Sigmoid colon (tissue), 7 donors: ENCODE measurements at places on chromosomes 4 and X. TPM values are rescaled to one million over a fixed set of nuclear protein-coding genes. Genes with fewer than 3 reads are reported as not detected.

- no peak for DNase-seq
Measured at GRCh38 chr4:185217408-185217975, 8.1 kb downstream of the SNX25 start.

GRCh38 chrX:75156531-75156945, 455 bp upstream of the ABCB7 start:
- no peak for DNase-seq

- DNase-seq, result no peak
Measured at GRCh38 chr4:87053802-87054767, 119.3 kb downstream of the AFF1 start.

DNA sequence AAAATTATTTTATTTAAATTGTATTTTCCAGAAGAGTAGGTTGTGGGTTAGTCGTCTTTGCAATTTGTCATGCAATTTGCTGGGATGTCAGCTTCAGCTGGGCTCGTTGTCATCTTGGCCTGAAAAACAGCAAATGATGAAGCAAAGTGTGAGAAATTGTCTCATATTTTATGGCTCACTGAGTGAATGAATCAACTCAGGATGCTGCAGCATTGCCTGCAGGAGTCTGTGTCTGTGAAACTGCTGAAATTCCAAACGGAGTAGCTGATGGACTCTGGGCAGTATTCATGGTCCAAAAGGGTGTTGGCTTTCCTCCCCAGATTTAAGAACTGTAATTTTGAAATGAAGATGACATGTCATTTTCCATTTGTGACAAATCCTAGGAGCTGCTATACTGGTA, 37.2 kb downstream of the CXCL8 start:
- no peak for DNase-seq

GRCh38 chrX:109484886-109485285, 3.0 kb upstream of the GUCY2F start:
- DNase-seq, result no peak

GRCh38 chr4:83821493-83821892, 285.6 kb downstream of the GPAT3 start:
- no peak for DNase-seq

GRCh38 chr4:113020966-113021365, 28.5 kb upstream of the ANK2 start:
- no peak for DNase-seq

The GSX2 gene
- total RNA-seq, result not detected

DNA sequence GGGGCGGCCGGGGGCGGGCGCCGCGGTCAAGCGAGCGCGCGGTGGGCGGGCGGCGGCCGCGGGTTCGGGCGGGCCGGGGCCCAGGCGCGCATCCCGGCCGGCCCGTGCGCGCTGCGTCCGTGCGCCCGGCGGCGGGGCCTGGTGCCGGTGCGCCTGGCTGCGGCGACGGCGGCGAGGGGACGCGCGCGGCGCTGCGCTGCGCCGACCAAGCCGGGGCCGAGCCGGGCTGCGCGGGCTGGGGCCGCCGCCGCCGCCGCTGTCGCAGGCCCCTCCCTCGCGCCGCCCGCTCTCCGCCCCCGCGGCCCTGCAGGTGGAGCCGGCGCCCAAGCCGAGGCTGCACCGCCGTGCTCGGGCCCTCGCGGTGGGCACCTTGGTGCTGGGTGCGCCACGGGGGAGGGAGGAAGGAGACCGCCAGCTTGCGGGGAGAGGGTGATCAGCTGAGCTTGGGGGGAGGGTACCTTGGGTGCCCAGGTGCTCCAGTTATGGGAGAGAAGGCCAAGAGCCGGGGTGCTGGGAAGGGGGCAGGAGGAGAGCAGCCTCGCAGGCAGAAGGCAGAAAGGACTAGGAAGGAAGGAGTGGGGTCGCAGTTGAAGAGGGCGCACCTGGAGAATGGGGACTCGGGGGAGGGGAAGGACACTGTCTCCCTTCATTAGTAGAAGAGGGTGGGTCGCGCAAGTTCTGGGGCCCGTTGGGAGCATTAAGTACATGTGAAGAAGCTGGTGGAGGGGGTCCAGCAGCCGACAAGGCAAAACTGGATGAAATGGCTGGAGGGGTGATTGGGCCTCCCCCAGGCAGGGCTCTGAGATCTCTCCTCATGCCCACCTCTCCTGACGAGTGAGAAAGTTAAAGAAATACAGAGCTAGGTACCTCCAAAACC, at the start of gene PPP2R2C:
Gene PPP2R2C, minus strand, starts transcription at position 228 of the 877 bp plus-strand sequence. CDS start 385 bp downstream, outside the sequence.
- peak; percentile 48 for DNase-seq

DNA sequence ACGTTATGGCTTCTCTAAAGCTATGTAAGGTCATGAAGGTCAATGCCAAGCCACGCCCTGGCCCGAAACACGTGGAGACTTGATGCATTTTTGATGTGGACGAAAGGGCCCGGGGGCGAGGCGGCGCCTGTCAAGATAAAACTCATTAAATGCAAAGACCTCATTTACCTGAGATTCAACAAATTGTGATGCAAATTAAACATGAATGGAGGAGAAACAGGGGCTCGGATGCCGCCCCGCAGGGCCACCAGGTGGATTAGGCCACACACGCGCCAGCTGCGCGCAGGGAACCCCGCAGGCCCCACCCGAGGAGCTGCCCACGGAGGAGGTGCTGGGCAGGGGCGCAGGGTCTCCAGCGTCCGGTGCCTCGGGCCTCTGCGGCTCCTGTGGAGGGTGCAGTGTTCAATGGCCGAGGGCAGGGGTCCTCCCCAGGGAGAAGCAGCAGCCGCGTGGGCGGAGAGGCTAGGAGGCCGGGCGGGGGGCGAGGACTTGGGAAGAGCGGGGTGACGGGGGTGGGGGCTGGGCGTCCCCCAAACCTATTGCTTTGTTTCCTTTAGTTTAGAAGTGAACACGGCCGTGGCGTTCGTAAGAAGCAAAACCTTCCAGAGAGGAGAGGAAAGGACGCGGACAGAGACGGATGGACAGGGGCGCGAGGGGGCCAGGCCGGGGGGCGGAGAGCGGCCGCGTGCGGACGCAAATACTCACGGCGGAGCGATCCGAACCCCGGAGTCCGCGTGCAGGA, 40.4 kb downstream of the CPLX1 start:
- peak; percentile 63 for DNase-seq
